PC-9 (cell line): ENCODE measurements at places on chromosomes 3 and 15. TPM values are rescaled to one million over a fixed set of nuclear protein-coding genes. Genes with fewer than 3 reads are reported as not detected.

LRRIQ4 gene
- 1.3 TPM in 2 replicates for total RNA-seq

GRCh38 chr3:116835658-116836057, 126.1 kb downstream of the TUSC7 start:
- DNase-seq = no peak

- no peak for DNase-seq
These were observed 281.3 kb downstream of the FGF12 start for GRCh38 chr3:192445770-192446644.

TGM4 gene
- 0.61 and 0.63 TPM in 2 replicates for total RNA-seq

- no peak for DNase-seq
These were observed 155.4 kb downstream of the GOLGA6L6 start for GRCh38 chr15:20386198-20386597.

TMEM266 gene
- total RNA-seq = 0.38 and 0.41 TPM in 2 replicates

PODXL2 gene
- 11.9 and 12.1 TPM in 2 replicates for total RNA-seq

GRCh38 chr15:70545526-70545925, 217.8 kb downstream of the UACA start:
- no peak for DNase-seq

DNA sequence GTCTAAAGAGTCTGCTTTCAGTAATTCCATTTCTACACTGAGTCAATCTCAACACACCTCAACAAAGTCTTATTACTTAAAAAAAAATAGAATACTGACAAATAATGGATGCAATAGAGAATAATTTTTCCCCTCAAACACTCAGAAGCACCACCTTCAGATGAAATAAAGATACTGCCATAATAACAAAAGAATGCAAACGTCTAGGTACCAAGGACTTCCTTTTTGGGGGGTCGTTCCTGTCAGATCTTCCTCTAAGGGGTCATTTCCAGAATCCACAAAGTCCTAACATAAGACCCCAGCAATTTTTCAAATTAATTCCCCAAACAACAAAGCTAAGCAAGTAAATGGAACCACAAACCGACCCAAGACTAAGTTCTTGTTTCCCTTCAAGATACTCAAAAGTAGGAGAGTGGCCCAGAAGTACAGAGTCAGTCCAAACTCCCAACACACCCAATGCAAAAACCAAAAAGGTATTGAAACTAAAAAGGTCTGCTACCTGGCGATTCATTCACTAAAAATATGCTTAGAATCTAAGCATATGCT, 1.3 kb downstream of the RYK start:
- no peak for DNase-seq

GRCh38 chr15:60906146-60906674, 322.9 kb downstream of the RORA start:
- no peak for DNase-seq

CA12 gene
- total RNA-seq = 3.8 and 4.6 TPM in 2 replicates

- peak; percentile 12 for DNase-seq
These were observed 233.9 kb upstream of the CADM2 start for GRCh38 chr3:84724877-84725276.

CCDC50 gene
- total RNA-seq = 106 and 118 TPM in 2 replicates

- DNase-seq = no peak
These were observed at the start of gene NPAP1 for GRCh38 chr15:24675332-24676144. Gene NPAP1, plus strand, starts transcription at chr15:24675775. Its CDS starts 93 bp downstream, at chr15:24675868.

- DNase-seq = no peak
These were observed 152.0 kb downstream of the ATP10A start for GRCh38 chr15:25711164-25711563.

DNA sequence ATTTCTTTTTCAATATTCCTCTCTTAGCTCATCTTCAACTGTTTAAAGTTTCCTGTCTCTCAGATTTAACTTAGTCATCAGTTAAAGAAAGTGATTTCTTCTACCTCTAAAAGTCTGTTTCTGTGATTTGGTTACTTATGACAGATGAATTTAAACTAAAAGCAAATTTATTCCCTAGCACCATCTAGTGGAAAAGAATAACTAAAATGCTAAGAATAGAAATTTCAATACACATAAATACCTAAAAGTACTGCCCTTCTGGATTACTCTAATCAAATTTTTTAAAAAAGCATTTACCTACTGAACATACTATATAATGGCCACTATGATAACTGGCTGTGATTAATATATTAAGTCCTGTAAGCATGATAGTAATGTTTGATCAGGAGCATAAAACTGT, 14.0 kb upstream of the ZCWPW2 start:
- DNase-seq = no peak

GRCh38 chr15:47066392-47066791, 650.9 kb upstream of the SEMA6D start:
- DNase-seq = no peak
